ENCODE measurements at places on chromosomes 12 and 14.

GRCh38 chr12:3672113-3672509 is 80.8 kb downstream of the CRACR2A start:
- no peak for DNase-seq

DNA sequence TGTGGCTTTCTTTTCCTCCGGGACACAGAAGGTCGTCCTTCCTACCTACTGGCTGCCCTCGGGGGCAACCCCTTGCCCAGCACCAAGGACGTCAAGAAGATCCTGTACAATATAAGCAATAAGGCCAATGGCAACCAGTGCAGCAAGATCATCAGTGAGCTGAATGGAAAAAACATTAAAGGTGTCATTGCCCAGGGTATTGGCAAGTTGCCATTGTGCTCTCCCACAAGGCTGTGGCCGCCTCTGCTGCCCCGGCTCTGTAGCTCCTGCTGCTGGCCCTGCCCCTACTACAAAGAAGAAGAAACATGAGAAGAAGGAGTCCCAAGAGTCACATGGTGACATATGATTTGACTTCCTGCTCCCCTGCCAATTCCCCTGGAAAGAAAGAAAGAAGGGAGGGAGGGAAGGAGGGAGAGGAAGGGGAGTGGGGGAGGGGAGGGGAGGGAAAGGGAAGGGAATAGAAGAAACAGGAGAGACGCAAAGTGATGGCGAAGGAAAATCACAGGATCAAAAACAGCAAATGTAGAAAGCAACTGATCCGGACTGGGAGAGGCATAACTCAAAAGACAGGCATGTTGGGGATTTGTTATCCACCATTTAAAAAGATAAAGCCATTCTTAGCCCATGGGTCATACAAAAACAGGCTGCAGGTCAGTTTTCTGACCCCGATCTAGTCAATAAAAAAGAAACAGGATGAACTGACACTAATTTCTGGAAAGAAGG is 61.3 kb upstream of the RESF1 start:
- peak; percentile 19 for DNase-seq

DNA sequence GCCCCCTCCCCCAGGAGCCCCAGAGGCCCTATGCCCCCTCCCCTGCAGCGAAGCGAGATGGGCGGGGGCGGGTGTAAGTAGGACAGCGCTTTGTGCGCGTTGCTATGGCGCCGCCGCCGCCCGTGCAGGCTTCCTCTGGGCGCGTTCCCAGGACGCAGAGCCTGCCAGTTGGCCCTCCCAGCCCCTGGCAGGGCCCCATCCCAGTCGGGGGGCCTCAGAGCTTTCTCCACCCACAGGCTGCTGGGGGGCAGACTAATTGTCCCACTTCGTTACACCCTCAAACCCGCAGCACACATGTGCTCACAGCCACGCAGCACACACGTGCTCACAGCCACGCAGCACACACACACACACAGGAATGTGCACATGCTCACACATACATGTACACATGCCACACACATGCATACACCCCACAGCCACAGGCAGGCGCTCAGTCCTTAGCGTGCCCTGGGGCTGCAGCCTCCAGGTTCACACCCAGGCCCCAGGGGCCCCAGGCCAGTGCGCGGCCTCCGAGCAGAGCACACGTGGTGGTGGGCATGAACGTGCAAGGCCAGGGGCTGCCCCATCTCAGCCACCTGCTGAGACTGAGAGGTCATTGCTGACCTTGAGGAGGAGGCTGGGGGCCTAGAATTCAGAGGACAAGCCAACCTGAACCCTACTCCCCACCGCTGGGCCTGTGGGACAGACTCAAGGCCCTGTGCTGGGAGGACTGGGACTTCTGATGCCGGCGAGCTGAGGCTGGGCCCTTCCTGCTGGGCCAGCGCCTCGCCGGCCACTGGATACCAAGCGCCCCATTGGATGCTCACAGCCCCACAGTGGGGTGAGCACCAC is 15.6 kb downstream of the TRMT61A start:
- peak; percentile 83 for DNase-seq

DNA sequence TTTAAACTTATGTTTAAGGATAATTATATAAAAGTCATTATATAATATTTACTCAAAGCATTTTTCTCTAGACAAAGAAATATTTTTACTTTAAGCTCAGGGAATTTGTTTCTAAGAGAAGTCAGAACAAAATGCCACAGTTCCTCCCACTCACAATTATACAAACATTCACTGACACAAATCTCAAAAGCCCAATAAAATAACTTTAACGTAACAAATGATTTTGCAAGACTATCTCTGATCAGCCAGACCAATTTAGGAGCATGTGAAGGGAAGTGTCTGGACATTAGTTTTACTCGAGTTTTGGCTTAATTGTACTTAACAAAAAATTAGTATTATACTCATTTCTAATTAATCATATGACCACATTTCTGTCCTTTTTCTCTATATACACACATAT is 41.2 kb downstream of the COCH start:
- no peak for DNase-seq

DNA sequence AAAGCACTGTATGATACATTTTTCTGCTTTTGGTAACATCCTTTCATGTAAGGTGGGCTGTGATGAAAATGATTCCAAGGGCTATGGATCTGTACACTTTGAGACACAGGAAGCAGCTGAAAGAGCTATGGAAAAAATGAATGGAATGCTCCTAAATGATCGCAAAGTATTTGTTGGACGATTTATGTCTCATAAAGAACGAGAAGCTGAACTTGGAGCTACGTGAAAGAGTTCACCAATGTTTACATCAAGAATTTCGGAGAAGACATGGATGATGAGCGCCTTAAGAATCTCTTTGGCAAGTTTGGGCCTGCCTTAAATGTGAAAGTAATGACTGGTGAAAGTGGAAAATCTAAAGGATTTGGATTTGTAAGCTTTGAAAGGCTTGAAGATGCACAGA is 22.1 kb upstream of the SRGAP1 start:
- no peak for DNase-seq

- no peak for DNase-seq
Measured at GRCh38 chr12:63963868-63964267, 119.4 kb downstream of the SRGAP1 start.
